ENCODE measurements at places on chromosomes 2 and 18.

GRCh38 chr2:156083763-156084493 is 248.6 kb downstream of the NR4A2 start:
- no peak for DNase-seq

DNA sequence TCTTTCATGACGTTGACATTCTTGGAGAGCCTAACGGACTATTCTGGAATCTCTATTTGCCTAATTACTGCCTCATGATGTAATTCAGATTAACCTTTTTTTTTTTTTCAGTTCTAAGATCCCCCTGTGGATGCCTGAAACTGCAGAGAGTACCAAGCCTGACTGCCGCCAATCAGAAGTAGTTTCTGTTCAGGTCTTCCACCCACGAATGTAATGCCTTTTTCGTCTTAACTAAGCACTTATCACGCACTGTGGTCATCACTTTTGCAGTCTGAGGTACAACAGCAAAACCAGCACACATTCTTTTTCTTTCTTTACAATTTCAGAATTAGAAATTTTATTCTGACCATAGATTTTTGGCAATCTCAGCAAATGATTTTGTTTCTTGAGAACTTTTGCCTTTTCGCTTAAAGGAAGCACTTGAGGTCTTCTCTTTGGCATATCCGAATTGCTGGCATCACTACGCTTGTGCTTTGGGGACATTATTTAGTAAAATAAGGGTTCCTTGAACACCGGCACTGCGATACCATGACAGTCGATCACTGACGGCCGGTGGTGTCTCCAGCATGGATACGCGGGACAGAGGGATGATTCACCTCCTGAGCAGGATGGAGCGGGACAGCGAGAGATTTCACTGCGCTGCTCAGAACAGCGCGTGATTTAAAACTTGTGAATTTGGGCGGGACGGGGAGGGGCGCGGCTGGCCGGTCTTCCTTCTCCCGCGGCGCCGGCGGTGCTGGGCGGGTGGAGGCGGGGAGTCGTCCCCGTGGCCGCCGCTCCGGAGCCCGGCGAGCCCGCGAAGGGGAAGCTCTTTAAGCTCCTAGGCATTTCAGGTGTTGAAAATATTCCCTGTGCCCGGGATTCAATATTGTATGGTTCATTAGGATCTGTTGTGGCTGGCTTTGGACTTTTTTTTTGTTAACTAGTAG is 32.0 kb upstream of the GPR55 start:
- DNase-seq = no peak

- no peak for DNase-seq
Observed at GRCh38 chr2:201881741-201882140, 75.4 kb downstream of the CDK15 start.

- no peak for DNase-seq
Observed at GRCh38 chr2:234981197-234982095, 29.6 kb downstream of the SH3BP4 start.

DNA sequence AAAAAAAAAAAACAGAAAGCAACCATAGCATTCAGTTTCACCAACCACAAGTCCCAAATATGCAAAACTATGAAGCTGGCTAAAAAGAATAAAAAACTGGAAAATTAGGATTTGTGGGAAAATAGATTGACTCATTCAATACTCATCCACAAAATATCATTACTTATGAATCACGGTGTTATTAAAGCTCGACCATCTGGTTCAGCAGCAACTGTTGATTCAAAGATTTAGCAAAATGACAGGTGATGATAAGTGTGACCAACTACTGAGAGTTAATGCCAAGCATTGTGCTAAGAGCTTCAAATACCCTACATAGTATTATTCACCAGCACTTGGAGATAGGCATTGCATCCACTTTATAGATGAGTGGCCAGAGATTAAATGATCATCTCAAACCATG is 26.2 kb upstream of the XDH start:
- DNase-seq = no peak

GRCh38 chr2:179106676-179107428 is 56.9 kb upstream of the CCDC141 start:
- DNase-seq = no peak

GRCh38 chr2:9211496-9211895 is 4.9 kb downstream of the ASAP2 start:
- no peak for DNase-seq

DNA sequence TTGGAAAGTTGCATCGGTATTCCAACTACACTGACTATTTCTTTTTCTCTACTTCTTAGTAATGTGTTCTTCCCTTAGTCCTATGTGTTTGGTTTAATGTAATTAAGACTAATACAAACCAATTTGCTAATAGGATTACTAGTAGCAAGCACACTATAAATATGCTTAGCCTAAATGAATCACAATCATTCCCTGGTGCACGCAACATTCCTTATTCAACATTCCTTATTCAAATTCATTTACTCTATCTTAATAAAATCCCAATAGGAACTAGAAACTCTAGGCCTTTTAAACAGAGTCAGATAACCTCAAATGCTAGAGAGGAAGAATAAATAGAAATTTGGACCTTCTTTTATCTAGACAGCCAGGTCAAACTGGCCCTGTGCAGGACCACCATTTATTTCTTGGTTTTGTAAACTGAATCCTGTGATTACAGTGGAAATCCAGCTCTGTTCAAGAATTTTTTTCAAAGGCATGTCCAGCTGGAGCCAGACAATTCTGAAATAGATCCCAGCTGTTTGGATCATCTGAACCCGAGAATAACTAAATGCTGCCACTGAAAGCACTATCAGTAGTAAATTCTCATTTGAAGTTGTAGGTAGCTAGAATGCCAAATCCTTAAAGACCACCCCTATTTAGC is 103.1 kb downstream of the PPP1R1C start:
- no peak for DNase-seq

DNA sequence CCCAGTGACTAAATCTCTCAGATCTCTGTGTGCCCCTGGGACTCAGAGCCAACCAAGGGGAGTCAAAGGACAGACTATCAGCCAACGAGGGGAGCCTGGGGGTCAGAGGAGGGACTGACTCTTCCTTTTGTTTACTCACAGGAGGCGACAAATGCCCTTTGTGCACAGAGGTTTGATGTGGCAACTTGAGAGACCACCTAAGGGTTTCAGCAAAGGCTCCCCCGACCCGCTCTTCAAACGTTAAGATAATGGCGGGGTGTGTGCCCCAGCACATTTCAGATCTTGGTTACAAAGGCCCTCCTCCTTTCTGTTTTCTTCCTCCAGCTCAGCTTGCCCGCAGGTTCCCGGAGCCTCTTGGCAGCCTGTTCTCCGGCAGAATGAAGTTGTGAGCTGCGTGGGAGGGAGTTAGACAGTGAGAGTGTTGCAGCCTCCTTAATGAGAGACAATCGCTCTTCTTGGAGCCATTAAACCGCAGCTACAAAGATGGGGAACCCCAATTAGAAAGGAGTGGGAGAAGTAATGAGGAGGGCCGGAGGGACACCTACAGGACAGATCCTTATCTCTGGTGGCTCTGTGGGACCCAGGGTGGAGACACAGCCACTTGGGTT is 76.2 kb downstream of the KIAA2012 start:
- DNase-seq = no peak

DNA sequence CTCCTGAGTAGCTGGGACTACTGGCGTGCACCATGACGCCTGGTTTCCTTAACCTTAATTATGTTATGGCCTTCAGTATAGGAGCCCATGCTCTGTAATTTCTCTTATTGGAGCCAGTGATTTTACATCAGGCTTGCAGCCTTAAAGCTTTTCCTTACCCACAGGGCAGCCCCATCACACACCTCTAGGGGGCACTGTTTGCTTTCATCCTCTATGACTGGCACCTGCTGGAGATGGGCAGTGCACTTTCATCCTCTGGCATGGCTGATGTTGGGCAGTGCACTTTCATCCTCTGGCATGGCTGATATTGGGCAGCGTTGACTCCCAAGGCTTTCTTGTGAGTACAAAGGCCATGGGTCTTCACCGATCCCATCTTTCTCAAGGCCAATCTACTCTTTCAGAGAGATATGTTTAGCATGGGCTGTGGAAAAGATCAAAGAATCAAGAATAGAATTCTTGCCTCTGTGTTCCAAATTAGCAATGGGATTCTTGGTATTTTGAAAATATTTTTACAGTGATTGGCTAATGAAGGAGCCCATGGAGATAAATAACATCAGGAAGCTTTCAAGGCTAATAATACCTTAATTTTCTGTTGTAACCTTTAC is 80.7 kb upstream of the MEX3C start:
- no peak for DNase-seq

GRCh38 chr2:162890690-162891311 is 52.2 kb upstream of the KCNH7 start:
- no peak for DNase-seq

DNA sequence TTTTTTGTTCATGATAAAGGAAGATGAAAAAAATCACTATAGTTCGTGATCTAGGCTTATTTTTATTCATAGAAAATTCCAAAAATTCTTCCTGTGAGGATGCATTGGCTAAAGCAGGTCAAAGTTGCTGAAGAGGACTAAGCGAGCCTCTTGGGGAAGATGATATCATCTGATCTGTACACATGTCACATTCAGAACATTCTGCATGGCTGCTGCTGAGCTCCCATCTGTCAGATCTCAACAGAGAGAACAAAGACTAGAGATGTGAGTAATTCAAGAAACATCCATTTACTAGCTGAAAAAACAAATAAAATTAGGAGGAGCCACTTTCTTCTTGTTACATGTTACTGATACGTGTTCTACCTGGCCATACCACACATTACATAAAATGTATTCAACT is 518.6 kb upstream of the FSIP2 start:
- no peak for DNase-seq

DNA sequence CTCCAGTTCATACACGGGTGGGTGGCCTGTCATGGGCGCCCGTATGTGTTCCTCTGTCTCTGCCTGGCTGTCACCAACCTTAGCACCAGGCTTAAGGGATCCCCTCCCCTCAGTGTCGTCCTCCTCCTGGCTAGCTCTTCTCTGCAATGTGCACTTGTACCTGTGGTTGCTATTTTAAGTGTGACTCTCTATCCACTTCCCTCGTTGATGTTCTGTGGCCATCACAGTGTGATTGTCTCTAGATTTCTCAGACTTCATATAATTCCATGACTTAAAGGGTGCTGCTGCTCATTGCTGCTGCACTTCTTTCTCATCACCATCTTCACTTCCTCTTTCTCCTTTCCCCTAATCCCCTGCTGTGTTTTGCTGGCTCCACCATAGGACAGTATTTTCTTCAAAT is 143.4 kb downstream of the EML6 start:
- DNase-seq = no peak

DNA sequence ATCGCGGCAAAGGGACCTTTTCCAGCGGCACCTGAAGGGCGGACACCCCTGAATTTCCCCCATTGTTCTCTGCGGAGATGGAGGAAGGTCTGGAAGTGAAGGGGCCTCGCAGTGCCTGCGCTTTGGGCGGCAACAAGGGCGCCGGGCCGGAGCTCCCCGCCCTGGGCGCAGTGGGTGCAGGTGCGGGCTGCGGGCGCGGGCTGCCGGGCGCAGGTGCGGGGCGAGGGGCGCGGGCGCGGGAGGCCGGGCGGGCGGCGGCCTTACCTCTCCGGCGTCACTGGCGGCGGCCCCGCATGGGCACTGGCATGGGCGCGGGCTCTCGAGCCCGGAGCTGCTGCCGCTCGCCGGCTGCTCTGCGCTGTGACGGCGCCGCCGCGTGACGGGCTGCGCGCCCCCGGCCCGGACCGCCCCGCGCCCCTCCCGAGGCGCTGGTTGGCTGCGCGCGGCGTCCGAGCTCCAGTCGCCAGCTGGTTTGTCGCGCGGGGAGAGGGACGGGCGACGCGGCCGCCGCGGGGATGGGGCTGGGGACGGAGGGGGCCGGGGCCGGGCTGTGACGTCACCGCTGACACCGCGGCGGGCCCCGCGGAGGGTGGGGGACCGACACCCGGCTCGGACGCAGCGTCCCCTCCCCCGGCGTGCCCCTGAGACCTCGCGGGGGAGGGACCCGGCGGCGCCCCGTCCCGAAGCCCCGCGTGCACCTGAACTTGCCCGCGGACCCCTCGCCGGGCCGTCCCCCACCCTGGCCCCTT is at the start of gene KIF1A:
TSS of gene KIF1A (minus strand) at position 362 of the 749 bp plus-strand sequence. CDS start 22,467 bp downstream, outside the sequence.
- DNase-seq = no peak

GRCh38 chr2:47189635-47190034 is 34.5 kb upstream of the STPG4 start:
- DNase-seq = no peak

DNA sequence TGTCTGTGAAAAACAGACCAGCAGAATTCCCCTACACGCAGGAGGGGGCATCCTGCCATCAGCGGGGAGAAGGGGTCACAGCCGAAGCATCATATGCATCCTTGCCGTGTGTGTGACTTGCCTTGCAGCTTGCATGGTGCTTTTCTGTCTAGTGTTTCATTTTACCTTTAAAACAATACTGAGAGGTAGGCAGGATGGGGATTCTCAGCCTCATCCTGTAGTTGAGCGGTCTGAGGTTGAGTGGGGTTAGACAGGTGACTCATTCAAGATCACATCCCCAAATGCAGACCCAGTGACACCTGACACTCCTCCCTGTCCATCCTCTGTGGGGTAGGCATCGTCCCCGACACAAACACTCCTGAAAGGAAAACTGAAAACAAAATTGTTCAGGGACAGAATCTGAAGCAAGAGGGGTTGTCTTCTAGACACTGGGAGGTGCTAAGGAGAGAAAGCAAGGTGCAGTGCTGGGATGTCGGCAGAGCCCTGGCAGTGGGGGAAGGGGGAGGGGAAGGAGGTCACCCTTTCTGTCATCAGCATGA is 7.9 kb downstream of the ARL4C start:
- no peak for DNase-seq

DNA sequence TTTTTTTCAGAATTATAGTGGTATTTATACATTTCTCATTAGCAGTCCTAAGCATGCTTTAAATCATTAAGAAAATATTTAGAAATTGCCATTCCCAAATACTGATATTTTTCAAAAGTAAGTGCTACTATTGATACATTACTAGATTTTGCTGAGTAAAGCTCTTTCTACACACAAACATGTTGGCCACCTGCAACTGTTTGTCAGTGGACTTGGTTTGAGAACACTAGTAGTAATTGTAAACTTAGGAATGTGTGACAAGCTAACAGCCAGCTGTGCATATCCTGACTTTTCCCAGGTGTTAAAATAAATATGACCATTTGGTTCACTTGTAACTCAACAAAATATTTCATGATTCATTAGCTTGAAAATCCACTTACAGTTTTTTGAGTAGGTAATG is 103.1 kb downstream of the MSTN start:
- DNase-seq = no peak

GRCh38 chr2:71630454-71631328 is 177.3 kb downstream of the DYSF start:
- no peak for DNase-seq

- no peak for DNase-seq
Observed at GRCh38 chr18:25457601-25458000, 105.6 kb upstream of the ZNF521 start.

GRCh38 chr2:222846003-222846402 is 14.8 kb upstream of the ACSL3 start:
- DNase-seq = no peak

DNA sequence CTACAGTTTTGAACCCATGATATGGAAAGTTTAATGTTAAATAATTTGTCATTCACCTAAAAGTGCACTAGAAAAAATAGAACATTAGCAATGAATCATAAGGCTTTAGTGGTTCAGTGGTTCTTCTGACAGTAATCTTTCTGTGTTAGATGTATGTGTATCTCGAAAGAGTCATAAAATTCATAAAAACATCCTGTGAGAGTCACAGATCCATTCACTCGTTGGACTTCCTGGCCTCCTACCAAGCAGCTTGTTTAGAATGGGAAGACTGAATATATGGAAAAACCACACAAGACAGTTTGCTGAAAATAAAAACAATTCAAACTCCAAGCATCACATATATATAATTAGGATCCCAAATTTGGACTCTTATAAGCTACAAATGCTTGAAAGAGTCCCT is 34.8 kb downstream of the ADNP2 start:
- DNase-seq = no peak

- no peak for DNase-seq
Observed at GRCh38 chr2:10750610-10751009, 29.2 kb downstream of the ATP6V1C2 start.

All from stimulated activated CD8-positive, alpha-beta memory T cell treated with anti-CD3 and anti-CD28 coated beads, Interleukin-4, amount 100 ng/mL, for 1 hour (primary cell).